ENCODE measurements at places on chromosomes 11 and 22.
A peak's percentile ranks its signal among the peaks of the same experiment; 100 is the strongest.

DNA sequence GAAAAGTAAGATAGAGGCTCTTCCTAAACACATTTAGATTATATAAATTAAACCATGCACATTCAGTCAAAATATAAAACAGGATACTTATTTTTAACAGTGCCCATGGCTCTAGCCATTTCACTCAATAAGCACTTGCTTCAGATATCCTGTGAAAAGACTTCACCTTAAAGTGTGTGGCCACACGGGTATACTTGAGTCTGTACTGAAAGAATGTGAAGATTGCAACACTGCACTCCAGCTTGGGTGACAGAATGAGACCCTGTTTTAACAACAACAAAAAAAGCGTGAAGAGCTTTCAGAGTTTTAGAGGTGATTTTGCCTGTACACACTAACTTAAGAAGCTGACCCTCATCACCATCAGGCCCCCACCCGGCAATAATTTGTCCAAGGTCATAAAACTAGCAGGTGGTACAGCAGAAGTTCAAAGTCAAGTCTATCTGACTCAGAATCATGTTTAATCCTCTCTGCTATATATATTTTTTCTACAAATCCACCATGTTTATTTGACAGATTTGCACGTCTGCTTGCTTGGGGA lies 203.5 kb upstream of the GUCY1A2 start:
- DNase-seq: no peak

- DNase-seq: peak; percentile 94
These were observed 47.8 kb downstream of the DBX1 start for GRCh38 chr11:20112291-20113148.

DNA sequence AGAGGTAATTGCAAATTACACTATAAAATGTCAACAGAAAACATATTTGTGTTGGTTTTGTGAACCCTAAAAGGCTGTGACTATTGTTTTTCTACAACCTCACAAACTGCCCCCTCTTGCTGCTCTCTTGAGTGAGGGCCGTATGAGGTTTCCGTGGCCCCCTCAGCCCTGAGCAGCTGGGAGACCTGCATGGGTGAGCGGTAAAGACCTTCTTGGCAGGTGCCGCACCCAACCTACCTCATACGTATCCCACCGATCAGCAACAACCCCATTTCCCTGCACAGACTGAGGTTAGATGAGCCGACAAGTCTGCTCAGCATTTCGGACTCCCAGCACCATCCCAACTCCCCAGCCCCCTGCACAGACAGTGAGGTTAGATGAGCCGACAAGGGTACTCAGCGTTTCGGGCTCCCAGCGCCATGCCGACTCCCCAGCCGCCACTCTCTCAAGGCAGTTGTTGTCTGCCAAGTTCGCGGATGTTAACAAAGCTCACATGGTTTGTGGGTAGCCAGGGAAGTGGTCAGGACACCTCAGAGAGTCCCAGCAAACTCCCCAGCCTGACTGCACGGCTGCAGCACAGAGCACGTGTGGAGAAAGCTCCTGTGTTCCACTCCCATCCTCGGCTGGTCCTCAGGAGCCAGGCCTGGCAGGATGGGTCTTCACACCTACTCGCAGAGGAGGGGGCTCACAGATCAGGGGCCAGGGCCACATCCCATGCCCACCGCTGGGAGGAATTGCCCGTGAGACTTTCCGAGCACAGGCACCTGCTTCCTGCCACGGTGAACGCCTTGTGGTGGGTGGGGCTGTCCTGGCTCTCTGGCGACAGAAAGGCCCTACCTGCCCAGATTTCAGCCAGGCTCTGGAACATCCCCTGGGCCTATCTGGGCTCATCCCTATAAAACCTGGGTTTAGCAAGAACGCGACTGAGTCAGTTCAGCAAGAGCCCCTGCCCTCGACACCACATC lies 502.9 kb downstream of the BRD1 start:
- DNase-seq: no peak

DNA sequence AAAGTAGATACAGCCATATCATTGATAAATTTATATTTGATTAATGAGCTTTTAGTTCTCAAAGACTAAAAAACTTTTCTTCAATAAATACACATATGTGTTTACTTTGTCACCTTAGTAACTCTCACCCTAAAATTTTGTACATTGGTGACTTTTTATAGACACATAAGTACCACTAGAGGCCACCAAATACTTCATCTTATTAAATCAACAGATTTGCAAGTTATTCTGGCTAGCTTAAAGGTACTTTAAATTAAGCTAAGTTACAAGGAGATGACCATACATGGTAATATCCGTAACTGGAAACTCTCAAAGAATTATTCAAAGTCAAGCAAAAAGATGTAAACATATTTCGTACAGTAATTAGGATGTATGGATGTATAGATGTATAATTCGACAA lies 112.2 kb downstream of the SBF2 start:
- peak; percentile 21 for DNase-seq

DNA sequence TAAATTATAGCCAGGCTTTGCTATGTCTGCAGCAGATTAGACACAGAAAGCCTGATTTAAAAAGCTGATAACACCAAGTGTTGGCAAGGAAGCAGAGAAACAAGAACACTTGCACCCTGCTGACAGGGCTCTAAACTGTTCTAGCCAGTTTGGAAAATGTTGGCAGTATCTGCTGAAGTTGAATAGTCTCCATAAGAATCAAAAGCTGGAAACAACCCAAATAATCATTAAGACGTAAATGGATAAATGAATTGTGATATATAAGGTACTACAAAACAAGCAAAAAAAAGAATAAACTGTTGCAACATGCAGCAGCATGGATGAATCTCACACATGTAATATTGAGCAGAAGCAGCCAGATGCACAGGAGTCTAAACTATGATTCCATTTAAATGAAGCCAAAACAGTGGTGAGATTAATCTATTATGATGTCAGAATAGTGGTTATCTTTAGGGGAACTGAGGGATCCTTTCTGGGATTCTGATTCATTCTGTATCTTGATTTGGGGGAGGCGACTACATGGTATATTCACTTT lies 40.4 kb upstream of the ADORA2A start:
- no peak for DNase-seq

GRCh38 chr11:78417888-78418583 lies 416 bp upstream of the GAB2 start:
- DNase-seq: peak; percentile 98
